ENCODE measurements at places on chromosomes 5 and 9.

DNA sequence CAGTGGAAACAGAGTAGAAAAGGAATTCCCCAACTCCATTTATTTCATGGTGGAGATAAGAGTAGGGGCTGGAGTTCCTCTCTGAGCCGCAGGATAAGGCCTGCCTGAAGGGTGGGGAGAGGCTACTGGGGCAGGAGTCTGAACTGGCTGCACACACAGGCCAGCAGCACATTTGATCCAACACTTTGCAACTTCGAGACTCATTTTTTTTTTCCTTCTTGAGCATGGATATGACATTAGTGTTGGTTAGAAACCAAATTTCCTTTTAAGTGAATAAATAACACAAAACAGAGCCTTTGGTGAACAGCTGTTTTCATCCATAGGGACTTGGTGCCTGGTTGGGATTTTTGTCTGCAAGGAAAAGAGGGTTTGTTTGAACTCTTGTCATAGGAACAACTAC lies 76.6 kb downstream of the RALGPS1 start:
- DNase-seq, result no peak

DNA sequence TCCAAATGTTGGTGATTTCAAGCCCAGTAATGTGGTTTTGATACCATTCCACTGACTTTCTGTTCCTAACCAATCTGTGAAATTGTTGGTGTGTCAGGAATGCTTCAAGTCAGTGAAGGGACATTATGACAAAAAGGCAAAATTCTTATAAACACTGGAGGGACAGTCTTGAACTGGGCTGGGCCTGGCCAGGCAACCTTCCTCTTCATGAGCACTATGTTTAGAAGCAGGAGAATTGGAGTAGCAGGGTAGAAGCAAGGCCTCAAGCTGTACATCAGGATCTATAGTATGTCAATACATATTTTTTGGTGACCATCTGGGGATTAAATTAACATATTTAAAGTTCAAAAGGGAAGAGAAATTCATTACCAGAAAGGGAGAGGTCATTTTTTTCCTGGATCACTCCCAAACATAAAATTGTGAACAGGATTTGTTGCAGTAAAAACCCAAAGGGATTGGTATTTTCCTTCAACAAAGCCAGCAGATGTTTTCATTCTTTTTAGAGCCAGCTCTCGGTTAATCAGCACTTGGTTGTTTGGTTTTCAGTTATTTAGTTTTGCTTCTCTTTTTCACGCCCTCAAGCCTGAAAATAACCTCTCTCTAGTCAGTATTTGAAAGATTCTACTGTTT lies 77.9 kb upstream of the PIK3R1 start:
- DNase-seq, result no peak

DNA sequence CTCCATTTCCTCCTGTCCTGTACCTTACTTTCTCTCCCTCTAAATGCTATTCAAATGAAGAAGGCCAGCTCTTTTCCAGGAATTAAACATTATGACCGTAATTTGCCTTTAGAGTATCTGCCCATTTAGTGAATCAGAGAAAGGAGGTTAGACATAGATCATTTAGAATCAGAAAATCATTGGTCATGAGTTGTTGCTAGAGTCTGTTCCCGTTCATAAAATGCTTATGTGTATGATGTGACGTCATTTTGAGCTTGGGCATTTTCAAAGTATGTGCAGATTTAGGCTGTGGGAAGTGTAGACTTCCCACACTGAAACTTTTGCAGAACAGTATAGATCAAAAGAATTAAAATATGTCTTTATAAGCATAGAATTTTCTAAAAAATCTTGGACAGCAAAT lies 163.0 kb downstream of the ALDH1A1 start:
- DNase-seq, result no peak

DNA sequence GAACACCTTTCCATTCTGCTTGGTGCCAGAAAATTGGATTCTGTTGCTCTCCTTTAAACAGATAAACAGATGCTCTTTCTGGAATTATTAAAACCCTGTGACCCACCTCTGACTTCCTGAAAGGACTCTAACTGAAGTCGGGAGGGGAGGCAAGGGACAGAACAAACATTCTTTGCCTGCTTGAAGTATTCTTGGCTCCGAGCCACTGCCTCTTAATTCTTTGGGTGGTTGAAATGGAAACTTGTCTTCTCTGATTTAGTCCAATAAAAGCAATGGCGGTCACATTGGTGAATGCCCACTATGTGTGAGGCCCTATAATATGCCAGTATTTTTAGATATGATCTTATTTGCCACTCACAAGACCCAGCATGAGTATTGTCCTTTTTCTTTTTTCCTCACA lies 236.8 kb downstream of the SLIT3 start:
- no peak for DNase-seq

- DNase-seq, result no peak
These were observed 1.9 kb upstream of the ANKS6 start for GRCh38 chr9:98798254-98798653.

DNA sequence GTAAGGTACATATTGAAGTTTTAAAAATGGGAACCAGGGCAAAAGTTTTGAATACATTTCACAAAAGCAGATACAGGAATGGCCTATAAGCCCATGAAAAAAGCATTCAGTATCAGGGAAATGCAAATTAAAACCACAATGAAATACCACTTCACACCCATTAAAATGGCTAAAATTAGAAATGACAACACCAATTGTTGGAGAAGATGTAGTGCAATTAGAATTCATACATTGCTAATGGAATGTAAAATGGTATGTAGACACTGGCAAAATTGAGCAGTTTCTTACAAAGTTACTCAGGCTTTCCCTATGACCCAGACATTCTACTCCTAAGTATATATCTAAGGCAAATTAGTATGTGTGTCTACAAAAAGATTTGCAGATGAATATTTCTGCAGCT lies 34.2 kb downstream of the CDC14B start:
- no peak for DNase-seq

GRCh38 chr5:154403234-154403633 lies 42.6 kb upstream of the SAP30L start:
- peak; percentile 67 for DNase-seq

DNA sequence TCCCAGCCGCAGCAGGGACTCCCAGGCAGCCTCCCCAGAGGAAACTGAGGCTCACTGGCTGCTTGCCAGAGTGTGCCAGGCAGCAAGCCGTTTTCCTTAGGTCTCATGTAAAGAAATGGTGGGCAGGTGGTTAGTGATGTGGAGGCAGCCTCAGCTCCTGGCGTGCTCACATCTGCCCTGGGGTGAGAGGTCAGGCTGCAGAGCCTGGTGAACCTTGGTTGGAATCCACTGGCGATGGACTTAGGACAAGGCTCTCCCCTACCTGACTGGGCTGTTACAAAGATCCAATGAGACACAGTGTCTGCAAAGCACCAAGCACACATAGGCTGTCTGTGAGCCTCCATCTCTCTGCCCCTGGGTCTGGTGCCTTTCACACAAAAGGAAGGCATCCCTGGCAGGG lies 30.9 kb downstream of the LHX6 start:
- no peak for DNase-seq

- no peak for DNase-seq
These were observed 33.3 kb upstream of the SLCO6A1 start for GRCh38 chr5:102532123-102532522.

DNA sequence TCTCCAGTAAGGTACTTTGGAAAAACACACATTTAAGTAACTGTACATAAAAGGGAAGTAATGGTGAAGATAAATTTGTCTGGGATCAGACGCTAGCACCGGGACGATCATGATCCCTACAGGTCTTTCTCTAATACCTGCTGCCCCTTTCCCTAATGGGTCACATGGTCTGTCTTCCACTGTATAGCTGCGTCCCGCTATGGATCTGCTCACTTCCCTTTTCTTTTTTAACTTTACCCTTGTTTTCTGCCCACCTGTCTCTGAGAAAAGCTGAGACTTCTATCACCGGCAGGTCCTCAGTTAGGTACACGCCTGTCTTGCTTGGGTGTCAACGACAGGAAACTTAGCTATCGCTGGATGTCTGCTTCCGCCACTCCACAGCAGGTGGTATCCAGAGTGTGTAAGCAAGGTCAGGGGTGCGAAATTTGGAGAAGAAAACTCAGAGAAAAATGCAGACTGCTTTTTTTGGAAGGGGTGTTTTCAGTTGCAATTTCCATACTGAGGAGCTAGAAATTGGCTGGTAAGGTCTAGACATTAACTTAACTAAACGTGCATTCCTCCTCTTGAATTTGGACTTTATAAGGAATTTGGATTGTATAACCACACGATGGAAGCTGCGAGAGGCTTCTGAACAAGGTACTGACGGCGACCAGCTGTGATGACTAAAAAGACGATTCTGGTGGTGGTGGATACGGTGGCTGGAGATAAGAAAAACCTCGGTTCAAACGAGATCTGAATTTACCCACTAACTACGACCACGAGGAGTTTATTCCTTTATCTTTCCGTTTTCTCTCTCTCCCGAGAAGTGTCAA lies 1.1 kb upstream of the ICE1 start:
- no peak for DNase-seq

DNA sequence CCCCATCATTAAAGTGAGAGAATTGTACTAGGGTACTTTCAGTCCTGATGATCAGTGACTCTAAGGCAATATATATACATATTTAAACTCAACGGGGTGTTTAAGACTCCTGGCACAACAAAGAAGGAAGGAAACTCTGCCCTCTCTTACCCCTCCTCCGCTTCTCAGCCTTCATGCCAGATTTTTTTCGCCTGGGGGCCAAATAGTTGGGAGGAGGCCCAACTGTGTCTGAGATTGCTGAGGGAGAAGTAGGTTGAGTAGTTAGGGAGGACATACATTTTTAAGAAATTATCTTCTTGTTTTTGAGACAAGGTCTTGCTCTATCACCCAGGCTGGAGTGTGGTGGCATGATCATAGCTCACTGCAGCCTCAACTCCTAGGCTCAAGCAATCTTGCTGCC lies 127.7 kb upstream of the SHB start:
- DNase-seq, result no peak

DNA sequence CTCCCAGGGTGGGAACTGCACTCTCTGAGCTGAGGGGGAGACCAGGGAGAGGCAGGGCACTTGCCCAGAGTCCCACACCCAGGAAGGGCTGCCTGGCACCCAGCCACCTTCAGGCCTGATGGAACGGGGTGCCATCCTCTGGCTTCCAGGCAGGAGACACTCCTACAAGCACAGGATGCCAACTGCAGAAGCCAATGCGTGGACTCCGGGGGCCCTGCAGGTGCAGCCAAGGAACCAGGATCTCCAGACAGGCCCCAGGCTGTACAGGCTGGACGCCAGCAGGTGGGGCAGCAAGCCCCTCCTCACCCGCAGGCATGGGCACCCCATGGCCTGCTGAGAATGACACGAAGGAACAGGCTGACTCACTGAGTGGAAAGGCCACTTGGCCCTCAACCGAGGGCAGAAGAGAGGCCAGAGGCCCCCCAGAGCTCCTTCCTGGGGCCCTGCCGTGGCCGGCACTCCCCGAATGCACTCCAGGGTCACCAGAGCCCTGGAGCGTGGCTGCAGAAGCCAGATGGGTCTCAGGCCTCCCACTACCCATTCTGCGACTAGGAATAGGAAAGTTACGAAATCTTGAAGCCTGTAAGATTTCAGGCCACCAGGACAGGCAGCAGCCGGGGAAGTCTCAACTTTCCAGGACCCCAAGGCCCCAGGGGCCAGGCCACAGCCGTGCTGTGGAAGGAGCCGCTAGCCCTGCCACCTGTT lies 15.7 kb downstream of the NACC2 start:
- no peak for DNase-seq

DNA sequence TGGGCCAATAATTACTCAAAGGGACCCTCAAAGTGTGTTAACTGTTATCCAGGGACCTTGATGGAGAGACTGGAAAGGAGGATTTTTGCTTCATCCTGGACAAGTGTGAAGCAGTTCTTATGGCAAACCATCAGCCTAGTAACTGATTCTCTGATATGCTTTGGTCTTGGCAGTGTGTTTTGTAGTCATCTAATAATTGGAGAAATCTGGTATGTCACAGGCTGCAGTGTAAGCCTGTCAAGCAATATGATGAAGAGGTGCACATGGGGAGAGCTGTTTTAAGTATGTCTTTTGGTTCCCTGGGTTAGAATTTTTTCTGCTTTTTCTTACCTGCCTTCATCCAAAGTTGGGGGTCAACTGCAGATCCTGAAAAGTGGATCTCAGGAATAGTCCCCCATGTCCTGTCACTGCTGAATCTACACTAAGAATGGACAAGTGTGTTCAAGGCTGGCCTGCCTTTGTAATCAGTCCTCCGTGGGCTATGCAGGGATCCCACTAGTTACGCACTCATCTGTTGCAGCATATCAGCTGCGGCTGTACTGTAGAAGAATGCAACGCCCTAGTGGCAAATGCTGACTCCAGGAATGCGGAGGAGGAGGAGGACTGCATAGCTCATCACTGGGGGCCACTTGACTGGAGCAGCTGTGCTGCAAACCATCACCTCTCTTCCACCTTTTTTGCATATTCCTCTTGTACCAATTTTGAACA lies 1.9 kb downstream of the SPTAN1 start:
- DNase-seq, result peak; percentile 87

All from coronary artery (tissue), 2 donors.